ENCODE measurements at places on chromosomes 12 and 14.

- no peak for DNase-seq
Measured at GRCh38 chr12:102917026-102917787, at the start of gene PAH. Gene PAH (minus strand): TSS chr12:102917244. CDS start chr12:102917130, 114 bp downstream.

DNA sequence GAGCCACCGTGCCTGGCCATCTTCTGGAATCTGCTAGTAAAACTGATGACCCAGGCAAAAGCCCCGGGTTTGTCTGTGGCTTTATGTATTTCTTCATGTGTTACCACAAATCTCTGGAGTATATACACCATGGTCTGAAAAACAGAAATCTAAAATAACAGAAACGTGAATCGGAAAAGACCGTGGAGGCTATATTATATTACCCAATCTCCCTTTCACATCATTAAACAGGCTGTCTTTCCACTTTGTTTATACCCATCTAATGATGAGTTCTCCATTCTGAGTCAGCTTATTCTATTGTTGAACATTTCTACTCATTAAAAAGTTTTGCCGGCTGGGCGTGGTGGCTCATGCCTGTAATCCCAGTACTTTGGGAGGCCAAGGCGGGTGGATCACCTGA lies 9.5 kb upstream of the AJUBA start:
- DNase-seq, result no peak

GRCh38 chr14:52222901-52223300 lies 44.6 kb upstream of the PTGDR start:
- DNase-seq, result no peak

DNA sequence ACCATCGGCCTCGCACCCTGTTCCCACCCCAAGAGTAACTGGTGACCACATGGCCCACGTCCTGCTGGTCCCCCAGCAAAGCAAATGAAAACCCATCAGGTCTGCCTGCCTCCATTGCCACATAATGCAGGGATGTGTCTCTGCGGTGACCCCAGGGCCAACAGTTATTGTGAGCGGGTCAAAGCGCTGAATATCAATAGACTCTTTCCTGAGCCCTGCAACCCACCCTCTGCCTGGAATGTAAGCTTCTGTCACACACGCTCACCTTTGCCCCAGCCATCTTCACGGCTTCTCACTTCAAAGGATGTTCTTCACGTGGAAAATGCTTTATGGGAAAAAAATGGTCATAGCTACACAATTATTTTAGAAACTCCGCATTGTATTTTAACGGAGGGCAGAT lies 63.9 kb downstream of the FZD10 start:
- DNase-seq, result no peak

GRCh38 chr12:31326736-31327659 lies 1.0 kb upstream of the SINHCAF start:
- no peak for DNase-seq

Data from LNCaP clone FGC (cell line).